ENCODE measurements at places on chromosomes 6 and 20.

- no peak for DNase-seq
Observed at GRCh38 chr6:68040312-68040778, 594.7 kb upstream of the ADGRB3 start.

GRCh38 chr6:106473812-106474211 lies 113.3 kb downstream of the CRYBG1 start:
- DNase-seq: no peak

DNA sequence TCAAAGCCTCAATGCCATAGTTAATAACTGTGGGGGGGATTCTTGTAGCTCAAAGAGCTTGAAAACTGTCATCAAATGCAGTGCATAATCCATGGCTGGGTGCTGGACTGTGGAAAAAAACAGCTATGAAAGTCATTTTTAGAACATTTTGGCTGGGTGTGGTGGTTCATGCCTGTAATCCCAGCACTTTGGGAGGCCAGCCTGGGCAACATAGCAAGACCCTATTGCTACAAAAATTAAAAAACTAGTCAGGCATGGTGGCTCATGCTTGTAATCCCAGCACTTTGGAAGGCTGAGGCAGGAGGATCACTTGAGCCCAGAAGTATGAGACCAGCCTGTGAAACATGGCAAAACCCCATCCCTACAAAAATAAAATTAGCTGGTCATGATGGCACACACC lies 12.2 kb downstream of the TCFL5 start:
- DNase-seq: no peak

- DNase-seq: no peak
Observed at GRCh38 chr20:2518558-2518957, 9.8 kb upstream of the ZNF343 start.

GRCh38 chr6:143432588-143432987 lies 17.9 kb downstream of the ADAT2 start:
- no peak for DNase-seq

GRCh38 chr20:33119725-33120720 lies 40.6 kb downstream of the BPIFB4 start:
- DNase-seq: no peak

DNA sequence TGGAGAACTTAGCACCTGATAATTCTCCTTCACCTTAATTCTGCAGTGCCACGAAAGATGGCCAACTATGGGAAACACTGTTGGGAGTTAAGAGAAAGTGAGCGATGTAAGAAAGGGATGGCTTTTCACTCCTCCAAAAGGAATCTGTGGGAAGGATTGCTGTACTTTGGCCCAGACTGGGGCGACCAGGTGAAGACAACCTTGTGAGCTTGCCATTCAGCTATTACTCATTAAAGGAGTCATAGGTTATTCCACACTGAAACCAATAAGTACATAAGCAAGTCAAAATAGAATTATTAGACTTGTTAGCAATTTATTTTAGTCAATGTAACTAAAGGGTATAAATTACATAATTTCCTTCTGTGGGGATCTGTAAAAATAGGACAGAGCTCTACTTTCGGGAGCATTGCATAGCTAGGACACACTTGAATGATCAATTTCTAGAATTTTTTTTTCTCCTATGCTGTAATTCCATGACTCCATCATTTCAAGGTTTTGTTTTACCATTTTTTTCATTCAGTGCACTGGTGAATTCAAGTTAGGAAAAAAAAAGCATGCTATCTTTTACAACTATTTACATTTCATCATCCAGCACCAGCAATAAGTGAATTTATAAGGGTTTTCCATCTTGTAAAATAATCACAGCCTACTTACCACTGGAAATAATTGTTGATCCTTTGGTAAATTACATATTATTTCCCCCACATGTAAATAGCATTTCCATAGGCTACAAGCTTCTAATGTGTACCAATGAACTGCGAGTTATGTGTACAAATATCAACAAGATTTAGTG lies 231.7 kb downstream of the SIM1 start:
- no peak for DNase-seq

DNA sequence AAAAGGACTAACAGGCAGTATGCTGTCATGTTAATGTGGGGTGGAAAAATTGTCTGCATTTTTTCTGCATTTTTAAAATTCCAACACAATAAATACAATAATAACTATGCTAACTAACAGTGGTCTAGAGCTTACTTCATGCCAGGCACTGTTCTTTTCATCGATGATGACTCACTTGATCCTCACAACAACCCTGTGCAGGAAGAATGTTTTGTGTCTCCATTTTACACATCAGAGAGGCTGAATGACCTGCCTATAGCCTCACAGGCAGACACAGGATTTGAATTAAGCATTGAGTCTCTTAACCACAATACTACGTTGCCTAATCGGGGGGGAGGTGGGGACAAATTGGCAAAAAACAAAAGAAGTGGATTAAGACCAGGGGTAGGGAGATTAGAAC lies 26.9 kb upstream of the FANCE start:
- DNase-seq: no peak

- DNase-seq: peak; percentile 51
Observed at GRCh38 chr6:158628542-158628941, 16.0 kb downstream of the DYNLT1 start.

GRCh38 chr6:87357479-87358196 lies 13.0 kb downstream of the C6orf163 start:
- DNase-seq: no peak

DNA sequence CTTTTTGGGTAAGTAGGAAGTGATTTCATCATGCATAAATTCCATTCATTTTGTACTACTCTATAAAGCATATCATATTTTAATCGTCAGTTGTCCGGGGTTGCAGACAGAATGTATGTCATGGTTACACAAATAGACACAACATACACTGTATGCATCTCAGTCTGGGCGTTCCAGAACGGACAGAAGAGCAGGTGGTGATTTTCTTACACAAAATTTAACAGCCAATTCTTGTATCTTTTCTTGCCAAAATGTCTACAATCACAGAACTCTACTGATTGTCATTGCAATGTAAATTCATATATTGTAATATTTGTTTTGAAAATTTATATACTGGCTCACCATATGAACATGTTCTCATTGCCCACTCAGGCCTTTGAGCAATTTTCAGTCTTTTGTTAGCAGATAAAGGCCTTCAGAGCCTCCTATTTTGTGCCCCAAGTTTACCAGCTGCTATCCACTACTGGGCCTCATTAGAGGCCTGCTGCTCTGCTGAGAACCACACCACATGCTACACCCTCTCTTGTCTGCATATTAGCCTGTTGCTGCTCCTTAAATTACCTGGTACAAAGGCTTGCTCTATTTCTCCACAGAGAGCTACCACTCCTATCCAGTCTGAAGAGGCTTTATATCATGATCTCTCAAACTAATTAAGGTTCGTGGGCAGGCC lies 61.5 kb downstream of the PRDM13 start:
- DNase-seq: no peak

DNA sequence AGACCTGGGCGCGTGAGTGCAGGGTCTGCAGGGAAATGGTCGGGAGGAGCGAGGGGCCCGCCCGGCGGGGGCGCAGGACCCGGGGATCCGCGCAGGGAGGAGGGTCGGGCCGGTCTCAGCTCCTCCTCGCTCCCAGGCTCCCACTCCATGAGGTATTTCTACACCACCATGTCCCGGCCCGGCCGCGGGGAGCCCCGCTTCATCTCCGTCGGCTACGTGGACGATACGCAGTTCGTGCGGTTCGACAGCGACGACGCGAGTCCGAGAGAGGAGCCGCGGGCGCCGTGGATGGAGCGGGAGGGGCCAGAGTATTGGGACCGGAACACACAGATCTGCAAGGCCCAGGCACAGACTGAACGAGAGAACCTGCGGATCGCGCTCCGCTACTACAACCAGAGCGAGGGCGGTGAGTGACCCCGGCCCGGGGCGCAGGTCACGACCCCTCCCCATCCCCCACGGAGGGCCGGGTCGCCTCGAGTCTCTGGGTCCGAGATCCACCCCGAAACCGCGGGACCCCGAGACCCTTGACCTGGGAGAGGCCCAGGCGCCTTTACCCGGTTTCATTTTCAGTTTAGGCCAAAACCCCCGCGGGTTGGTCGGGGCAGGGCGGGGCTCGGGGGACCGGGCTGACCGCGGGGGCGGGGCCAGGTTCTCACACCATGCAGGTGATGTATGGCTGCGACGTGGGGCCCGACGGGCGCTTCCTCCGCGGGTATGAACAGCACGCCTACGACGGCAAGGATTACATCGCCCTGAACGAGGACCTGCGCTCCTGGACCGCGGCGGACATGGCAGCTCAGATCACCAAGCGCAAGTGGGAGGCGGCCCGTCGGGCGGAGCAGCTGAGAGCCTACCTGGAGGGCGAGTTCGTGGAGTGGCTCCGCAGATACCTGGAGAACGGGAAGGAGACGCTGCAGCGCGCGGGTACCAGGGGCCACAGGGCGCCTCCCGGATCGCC lies 54.2 kb upstream of the HLA-A start:
- peak; percentile 95 for DNase-seq

DNA sequence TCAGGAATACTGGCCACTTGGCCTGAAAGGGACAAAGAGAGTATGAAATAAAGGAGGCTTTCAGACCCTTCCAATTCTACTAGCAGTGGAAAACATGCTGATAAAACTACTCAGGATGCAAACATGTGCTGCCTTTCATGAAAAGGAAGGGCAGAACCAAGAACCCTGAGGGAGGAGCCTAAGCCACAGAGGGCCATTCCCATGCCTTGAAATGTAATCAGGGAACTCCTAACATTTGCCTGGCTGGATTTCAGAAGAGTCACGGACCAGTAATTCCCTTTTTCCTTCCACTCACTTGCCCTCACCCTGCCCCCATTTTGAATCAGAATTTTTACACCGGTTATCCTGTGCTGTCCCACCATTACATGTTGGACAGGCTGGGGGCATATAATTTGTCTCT lies 116.2 kb downstream of the LAMP5 start:
- DNase-seq: no peak

DNA sequence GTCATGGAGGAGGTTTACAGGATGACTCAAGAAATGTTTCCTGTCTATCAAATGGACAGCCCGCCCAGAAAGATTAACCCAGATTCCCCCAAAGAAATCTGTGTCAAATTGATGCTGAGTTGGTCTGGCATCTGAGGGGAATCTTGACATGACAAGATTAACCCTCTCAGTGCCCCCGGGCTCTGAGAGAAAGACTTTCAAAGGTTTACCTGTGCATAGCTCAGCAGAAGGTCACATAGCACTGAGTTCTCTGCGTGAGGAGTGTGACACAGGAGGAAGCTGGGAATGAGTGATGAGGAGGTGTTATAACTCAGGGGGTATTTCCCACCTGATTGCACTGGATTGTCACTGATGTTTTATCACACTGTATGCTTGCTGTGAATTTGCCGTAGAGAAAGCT lies 601.2 kb downstream of the DHX35 start:
- DNase-seq: no peak

DNA sequence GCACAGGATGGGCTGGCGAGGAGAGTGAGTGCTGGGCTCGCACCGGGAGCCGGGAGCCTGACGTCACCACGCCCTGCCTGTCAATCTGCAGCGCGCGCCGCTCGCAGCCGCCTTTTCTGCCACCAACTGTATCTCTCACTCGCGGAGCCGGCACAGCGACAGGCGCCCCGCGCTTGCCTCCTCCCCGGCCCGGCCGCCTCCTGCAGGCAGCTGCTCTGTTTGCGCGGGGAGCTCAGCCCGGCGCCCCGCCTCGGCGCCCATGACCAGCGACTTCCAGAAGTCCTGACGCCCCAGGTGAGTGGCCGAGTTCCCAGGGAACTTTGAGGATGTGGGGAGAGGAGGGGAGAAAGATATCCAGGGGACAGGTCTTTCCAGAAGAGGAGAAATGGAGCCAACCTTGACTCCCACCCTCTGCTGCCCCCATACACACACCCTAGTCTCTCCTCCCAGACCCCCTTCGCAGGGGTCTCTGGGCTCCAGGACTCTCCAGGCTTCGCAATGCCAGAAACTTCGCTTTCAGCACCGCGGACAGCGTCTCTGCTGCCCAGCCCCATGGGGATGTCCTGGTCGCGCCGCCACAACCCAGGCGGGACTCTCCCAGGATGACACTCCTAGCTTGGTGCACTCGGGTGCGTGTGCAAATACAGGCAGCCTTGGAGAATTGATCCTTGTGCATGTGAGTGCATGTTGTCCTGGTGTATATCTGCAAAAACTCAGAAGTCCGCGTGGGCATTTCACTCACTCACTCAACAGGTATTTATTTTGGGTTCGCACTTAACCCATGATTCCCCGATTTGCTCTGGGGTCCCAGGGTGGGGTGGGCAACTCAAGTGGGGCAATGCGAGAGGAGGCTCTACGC lies at the start of gene GPR6:
TSS of gene GPR6 (plus strand) at position 138 of the 859 bp plus-strand sequence. CDS start 802 bp downstream, outside the sequence.
- peak; percentile 83 for DNase-seq

DNA sequence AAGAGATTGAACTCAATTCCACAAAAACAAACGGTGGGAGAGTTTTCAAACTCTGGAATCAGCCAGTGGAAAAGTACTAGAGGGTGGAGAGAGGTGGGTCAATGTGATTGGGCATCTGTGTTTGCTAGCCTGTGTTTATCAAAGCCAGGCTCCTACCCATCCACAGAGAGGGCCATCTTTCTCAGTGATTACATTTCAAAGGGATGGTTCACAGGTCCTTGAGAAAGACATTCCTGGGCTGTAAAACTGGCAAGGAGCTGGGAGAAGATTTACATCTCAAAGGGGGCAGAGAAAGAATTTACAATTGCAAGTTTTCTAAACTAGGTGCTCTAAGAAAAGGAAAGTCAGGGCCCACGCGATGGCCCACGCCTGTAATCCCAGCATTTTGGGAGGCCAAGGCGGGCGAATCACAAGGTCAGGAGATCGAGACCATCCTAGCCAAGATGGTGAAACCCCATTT lies 146.8 kb upstream of the UST start:
- no peak for DNase-seq

DNA sequence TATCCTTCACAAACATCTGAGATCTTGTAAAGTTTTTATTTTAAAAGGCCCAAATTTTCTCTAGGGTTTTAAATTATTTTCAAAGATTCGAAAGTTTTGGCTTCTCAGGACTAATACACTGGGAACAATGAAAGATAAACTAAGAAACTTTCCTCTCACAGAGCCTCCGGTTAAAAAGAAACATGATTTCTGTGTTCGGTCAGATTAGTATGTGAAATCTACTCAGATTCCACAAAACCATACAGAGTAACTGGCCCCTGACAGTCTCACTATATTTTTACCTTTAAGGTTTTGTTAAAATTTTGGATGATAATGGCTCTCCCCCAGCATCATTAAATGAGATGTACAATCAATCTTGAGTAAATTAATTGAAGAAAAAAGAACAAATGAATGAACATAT lies 471.0 kb downstream of the COL12A1 start:
- DNase-seq: no peak

- no peak for DNase-seq
Observed at GRCh38 chr6:146859795-146860495, 261.2 kb downstream of the ADGB start.

GRCh38 chr6:14118446-14118845 lies 874 bp downstream of the CD83 start:
- no peak for DNase-seq

GRCh38 chr6:170013815-170014214 lies 262.4 kb downstream of the ERMARD start:
- DNase-seq: no peak

DNA sequence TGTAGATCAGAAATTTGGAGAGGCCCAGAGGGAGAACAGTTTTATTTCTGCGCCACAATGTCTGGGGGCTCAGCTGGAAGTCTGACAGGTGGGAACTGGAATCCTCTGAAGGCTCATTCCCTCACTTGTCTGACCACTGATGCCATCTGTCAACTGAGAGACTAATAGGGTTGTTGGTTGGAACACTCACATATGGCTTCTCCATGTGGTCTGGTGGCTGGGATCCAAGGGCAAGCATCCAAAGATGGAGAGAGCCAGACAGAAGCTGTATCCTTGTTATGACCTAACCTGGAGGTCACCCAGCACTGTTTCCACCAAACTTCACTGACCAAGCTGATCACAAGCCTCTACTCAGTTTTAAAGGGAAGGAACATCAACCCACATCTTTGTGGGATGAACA lies 117.9 kb upstream of the AKAP12 start:
- DNase-seq: no peak

- DNase-seq: no peak
Observed at GRCh38 chr6:116476002-116476678, 15.0 kb downstream of the CALHM6 start.
